ENCODE measurements at places on chromosomes 3 and 15.

DNA sequence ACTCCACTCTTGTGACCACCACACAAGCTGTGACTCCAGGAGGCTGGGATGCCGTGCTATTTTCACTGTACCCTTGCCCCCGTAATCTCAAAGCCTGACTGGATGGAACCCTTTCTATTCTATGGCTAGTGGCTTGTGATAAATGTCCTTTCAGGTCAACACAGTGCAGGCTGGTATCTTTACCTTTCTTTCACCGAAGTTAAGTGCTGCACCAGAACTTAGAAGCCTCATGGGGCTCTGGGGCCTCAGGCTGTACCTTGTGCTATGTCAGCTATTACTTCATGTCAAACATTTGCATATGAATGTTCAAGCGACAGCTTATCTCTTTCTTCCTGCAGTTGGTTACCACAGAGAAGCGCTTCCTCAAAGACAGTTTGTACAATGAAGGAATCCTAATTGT lies 66.8 kb downstream of the RPL39L start:
- no peak for DNase-seq

DNA sequence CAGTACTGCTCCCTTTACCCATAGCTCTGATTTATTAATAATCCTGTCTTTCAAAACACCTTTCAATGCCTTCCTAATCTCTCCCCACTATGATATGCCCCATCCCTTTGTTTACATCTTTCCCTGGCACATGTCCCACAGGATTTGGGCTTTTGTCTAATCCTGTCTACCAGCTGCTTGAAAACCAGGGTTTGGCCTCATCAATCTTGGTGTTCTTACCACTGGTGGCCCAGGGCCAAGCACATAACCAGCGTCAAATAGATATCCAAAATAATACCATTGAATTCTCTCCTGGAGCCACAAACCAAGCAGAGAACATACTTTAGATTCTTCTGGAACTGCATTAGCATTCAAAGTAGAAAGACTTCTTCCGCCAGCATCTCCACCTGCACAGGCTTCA lies 104.8 kb upstream of the PPP2R3A start:
- no peak for DNase-seq

DNA sequence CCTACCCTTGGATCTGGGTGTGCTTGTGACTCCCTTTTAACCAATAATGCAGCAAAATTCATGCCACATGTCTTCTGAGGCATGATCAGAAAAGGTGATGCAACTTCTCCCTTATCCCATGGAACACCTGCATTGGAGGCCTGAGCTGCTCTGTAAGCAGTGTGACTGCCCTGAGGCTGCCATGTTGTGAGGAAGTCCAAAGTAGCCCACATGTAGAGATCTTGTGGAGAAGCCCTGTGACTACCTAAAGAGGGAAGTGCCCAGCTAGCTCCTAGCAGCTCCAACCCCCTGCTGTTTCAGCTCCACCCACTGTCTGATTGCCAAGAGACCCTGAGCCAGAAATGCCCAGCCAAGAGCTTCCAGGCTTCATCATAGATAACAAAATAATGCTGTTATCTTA lies 6.4 kb upstream of the NR1D2 start:
- no peak for DNase-seq

GRCh38 chr15:68367992-68368391 lies 64.0 kb downstream of the ITGA11 start:
- no peak for DNase-seq

- DNase-seq: peak; percentile 50
These were observed 488 bp downstream of the THSD4 start for GRCh38 chr15:71115567-71116351.

DNA sequence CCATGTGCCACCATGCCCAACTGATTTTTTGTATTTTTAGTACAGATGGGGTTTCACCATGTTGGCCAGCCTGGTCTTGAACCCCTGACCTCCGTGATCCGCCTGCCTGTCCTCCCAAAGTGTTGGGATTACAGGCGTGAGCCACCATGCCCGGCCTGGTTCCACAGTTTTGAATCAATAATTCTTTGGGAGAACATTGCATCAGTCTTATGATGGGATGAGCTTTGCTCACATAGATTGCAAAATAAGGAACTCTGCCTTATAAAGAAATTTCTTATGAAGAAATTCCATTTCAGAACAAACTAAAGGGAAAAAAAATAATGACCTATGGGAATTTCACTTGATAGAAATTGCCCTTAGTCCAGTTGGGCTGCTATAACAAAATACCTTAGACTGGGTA lies 15.8 kb upstream of the TMPRSS7 start:
- DNase-seq: no peak

- DNase-seq: peak; percentile 10
These were observed 364.9 kb downstream of the AGBL1 start for GRCh38 chr15:86444527-86444926.

DNA sequence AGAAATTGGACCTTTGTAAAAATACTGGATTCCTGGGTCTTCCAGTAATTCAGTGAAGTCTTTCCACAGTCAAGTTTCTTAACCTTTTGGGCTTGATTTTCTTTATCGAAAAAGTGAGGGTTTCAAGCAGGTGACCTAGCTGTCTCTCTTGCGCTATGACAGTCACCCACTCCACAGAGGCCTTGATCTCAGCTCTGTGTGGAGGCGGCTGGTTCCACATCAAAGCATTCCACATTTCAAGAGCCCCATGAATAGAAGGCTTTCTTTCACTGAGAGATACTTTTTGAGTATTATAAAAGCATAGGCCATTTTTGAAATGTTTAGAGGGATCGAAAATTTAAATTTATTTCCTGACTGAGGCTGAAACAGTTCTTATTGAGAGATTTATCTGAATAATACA lies 43.9 kb downstream of the GABRA5 start:
- no peak for DNase-seq

GRCh38 chr15:67077641-67078215 lies 12.3 kb downstream of the SMAD3 start:
- DNase-seq: peak; percentile 49

All from bronchial epithelial cell (primary cell).